ENCODE measurements at places on chromosomes 2 and 18. TPM values are rescaled to one million over a fixed set of nuclear protein-coding genes. Genes with fewer than 3 reads are reported as not detected.

The SH3RF3 gene
- 1.8 TPM for total RNA-seq

The ALKAL2 gene
- 0.44 TPM for total RNA-seq

The REG1A gene
- not detected for total RNA-seq

The ERBB4 gene
- 158 TPM for total RNA-seq

The PTPRM gene
- 47.2 TPM for total RNA-seq

The PPM1G gene
- 129 TPM for total RNA-seq

The PARD3B gene
- total RNA-seq, result 2.5 TPM
